Stimulated activated CD4-positive, alpha-beta T cell treated with anti-CD3 and anti-CD28 coated beads, Interleukin-2, amount 100 ng/mL, for 24 hours (primary cell): ENCODE measurements at places on chromosomes 5 and 9.

- DNase-seq: no peak
These were observed 59.4 kb downstream of the SIL1 start for GRCh38 chr5:139138809-139139208.

DNA sequence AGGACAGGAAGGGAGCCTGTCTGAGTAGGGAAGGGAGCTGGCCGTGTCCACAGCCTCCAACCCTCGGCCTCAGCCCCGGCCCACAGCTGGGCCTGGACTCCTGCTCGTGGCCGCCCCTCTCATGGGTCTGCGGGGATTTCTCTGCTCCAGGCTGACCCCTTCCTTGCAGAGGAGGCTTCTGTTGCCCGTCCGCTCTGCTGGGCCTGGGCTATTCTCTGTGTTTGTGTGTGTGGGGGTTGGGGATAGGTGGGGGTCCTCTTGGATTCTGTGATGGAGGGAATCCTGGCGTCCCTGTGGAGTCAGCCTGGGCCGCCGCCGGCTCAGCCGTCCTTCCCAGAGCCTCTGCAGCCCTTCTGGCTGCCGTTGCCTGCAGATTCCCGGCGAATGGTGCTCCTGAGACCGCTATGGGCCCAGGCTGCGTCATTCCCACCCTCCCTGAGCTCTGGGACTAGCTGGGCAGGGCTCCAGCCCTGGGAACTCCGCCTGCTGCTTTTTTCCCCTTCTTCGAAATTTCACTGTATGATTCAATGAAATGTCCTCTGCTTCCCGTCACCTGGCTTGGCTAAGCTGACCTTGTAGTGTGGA lies 64.2 kb downstream of the FGF18 start:
- DNase-seq: no peak

DNA sequence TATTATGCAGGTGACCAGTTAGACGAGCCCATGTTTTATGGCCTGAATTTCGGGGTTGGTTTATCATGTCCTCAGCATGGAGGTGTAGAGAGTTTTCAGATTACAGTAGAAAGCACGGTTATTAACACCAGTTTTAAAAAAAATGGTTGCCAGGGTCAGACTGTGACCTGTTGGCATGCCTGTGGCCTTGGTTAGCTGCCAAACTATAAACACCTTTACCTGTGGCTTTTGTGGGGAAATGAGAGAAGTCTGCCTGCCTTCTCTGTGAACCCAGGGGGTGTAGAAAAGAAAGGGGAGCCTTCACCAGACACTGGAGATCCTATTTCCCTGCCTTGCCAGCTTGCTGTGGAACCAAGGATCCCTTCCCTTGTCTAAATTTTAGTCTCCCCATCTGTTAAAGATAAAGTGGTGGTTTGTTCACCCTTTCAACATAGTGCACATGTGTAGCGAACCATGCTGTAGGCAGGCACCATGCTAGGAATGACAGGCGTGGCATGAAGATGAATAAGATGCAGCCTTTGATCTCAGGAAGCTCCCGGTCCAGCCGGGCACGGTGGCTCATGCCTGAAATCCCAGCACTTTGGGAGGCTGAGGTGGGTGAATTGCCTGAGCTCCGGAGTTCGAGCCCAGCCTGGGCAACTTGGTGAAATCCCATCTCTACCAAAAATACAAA lies 6.1 kb upstream of the PHF19 start:
- no peak for DNase-seq

DNA sequence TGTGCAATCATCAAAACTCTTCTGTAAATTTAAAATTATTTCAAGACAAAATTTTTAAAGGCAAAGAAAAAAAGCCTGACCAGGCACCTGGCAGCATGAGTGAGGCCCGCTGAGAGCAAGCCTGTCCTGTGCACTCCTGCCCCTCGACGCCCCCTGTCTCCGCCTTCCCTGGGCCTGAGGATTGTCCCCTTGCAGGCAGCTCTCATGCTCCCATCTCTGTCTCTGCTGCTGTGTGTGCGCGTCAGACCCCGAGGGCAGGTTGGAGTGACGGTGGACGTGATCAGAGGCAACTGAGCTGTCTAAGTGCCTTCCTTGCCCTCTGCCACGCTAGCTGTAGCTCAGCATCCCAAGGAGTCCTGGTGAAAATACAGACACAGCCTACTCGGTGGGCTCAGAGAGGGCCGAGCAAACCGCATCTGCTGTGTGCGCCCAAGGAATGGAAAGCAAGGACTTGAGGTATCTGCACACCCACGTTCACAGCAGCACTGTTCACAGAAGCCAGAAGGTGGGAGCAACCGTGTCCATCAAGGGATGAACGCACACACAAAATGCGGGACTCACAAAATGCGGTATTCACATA lies 65.5 kb downstream of the SECISBP2 start:
- DNase-seq: no peak

GRCh38 chr5:104951829-104952228 lies 1389.2 kb upstream of the NUDT12 start:
- DNase-seq: no peak

DNA sequence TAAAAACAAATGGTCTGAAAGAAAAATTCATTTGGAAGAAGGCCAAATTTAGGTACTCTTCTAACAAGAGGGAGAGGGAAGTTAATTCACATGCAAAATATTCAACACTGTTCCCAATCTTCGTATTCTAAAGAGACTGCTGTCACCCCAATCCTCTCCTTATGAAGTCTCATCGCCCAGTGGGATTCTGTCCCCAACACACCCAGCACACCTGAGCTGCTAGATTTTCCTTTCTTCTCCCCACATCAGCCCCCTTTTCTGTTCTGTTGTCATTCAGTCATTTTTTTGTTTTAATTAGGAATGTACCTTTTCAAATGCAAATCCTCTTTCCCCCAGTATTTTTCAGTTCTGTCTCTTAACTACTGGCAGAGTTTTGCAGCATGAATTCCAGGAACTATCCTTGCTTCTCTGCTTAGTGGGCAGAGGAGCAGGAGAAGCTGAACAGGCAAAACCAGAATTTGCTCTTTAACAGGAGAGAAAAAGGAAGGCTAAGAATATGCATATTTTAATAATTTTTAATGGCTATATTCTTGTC lies 366.9 kb downstream of the MAN2A1 start:
- DNase-seq: no peak

DNA sequence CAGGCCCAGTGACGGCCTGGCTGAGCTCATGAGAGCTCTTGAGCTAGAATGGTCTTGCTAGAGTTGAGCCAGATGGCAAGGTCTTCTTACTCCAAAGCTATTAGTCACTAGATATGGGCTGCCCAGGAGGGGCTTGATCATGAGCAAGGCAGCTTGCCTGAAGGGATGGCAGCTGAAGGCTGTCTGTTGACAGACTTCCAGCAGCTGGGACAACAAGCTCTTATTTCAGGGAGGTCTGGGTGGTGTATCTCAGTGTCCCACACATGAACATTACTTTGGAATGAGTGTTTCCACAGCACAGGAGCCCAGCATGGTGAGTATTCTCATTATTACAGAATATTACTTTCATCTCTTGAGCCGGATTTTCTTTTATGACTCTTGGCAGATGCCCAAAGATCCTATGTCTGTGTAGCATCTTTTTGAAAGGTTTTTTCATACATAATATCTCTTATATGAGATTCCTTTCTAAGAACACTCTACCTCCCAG lies 414.1 kb downstream of the ARHGEF28 start:
- DNase-seq: no peak

GRCh38 chr9:106843371-106843770 lies 19.6 kb upstream of the ZNF462 start:
- no peak for DNase-seq

DNA sequence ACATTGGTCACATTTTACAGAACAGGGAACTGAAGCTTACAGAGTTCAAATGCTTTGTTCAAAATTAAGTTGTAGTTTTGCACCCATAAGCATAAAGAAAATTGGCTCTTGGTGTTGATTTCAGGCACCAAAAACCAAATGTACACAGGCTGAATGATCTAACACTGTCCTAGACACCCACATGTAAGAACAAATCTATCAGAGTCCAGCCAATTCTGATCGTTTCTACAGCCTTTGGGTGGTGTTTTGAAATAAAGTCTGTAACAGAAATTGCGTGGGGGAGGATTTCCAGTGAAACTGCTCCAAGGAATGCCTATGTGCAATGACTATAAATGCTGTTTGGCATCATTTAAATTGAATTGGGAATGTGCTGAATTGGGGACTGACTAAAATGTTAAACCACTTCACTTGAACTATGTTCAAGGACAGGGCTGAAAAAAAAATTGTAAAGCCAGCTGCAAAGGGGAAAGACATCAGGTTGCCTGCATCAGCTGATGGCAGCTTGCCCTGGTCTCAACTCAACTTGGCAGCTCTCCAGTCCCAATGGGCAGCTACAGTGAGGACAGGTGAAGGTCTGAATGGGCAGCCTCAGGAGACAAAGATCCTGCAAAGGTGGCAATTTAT lies 92.2 kb upstream of the TRPC7 start:
- DNase-seq: no peak

DNA sequence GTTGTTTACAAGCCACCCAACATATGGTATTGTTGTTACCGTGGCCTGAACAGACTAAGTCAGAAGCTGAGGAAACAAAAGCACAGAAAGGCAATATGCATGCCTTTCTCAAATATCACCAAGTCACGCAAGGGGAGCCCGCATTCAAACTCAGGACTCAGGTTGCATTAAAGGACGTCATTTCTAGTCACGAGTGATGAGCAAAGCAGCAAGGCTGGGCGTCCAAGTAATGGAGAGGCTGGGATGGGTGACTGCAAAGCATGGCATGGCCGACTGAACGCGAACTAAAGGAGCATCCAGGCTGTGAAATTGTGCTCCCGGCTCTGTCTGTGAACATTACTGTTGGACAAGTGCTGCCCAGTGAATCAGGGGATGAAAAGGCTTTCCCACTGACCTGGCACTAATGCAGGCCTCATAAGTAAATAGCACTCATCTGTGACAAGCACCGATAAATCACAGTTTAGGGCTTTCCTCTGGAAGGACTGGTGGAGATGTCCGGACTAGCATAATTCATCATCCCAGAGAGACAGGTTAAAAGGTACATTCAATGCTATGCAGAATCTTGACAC lies 202.8 kb downstream of the SPOCK1 start:
- no peak for DNase-seq

DNA sequence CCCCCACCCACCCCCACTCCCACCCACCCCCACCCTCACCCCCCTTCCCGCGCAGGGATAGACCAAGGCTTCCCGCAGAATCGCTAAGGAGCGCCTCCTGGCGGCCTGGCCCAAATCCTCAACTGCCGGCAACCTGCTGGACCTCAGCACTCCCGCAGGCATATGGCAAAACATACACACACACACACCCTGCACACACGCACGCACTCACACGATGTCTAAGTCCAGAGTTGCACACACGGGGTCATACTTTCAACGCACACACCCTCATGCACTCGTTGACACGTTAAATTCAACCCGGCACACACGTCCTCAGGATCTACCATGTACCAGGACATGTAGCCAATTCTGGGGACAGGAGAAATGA lies 1.7 kb downstream of the CPLX2 start:
- peak; percentile 20 for DNase-seq

- DNase-seq: no peak
These were observed 310.2 kb downstream of the ARHGAP26 start for GRCh38 chr5:143080407-143080806.

DNA sequence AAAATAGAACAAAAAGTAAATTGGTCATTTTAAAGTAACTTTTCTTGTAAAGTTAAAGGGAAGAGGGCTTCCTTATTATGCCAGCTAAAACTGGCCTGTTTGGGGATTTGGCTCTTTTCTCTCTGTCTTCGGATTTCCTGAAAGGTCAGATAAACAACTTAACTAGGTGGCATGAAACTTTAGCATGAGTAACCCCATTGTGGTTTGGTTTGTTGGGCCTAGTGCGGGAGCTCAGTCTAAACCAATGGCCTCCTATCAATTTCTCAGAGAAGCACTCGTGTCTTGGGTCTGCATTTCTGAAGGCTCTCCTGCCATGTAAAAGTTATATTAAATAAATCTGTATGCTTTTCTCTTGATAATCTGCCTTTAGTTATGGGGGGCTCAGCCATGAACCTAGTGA lies 48.5 kb upstream of the ANKH start:
- DNase-seq: no peak

GRCh38 chr5:112776301-112776856 lies 38.7 kb downstream of the APC start:
- DNase-seq: no peak

DNA sequence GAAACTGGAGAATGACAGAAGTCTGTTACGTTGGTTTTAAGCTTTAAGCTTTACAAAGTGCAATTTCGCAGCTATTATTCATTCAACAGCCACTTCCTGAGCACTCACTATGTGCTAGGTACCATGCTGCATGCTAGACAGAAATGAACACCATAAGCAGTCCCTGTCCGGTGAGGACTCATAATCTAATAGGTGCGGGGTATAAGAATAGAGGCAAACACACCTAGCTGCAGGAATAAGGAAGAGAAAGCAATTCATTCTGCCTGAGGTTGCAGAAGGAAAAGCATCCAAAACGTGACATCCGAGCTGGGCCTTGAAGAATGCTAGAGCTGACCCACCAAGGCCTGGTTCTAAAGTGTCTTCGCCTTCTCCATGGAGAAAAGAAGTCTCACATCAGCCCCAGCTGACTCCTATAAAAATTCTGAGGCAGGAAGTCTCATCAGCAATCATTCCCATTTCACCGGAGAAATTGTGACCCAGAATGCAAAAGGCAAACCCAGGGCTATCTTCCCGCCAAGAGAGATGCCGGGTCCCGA lies 542 bp downstream of the FKBP15 start:
- DNase-seq: no peak

- DNase-seq: no peak
These were observed at the start of gene IL9 for GRCh38 chr5:135895474-135896006. Gene IL9 (minus strand): TSS chr5:135895841. CDS start chr5:135895816, 25 bp downstream.

DNA sequence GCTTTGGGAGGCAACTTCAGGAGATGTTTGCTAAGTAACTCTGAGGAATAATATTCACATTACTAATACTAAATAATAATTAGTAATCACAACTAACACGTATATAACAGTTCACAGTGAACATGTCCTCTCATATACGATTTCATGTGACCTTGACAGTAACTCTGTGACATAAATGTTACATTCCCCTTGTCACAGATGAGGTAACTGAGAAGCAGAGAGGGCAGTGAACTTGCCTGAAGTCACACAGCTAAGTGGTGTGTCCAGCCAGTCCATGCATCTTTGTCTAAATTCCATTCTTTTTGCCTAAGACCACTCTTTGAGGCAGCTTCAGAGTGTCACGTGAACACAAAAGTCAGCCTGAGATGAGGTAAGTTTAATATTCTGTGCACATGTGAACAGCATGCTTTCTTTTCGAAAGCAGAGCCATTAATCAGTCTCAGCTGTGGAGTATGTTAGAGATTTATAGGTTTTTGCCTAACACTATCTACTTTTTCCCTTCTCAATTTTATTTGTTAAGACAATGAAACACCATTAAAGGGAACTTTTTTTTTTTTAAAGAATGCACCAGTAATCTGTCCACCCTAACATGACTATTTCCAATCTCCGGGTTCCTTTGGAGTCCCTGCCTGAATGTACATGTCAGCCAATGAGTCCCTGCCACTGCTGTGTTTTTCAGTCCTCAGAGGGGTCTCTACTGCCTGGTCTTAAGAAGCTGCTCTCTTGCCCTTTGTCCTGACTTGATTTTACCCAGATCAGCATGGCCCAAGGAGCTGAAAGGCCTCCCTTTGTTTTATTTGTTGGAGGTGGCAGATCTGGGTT lies 43.5 kb downstream of the SH3PXD2B start:
- DNase-seq: no peak

DNA sequence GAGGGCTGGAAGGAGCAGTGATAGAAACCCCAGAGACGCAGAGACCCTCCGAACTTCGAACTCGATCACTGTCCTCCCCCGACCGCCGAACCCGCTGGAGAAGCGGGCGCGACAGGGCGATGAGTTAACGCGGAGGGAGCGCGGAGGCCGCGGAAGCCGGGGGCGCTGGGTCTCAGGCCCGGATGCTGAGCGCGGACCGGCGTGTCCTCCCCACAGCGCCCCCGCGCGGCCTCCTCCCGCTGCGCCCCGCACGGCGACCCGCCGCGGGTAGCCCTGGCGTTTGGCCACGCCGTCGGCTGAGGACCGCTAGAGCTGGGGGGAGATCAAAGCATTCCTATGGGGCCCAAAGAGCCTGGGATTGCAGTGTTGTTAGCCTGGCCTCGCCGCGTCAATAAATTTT lies 7.7 kb upstream of the DMRT2 start:
- no peak for DNase-seq
